ENCODE measurements at places on chromosomes 5 and 9. TPM values are rescaled to one million over a fixed set of nuclear protein-coding genes. Genes with fewer than 3 reads are reported as not detected.

Gene TAF11L5
- not detected for total RNA-seq

GRCh38 chr5:150734579-150735384 lies 24.0 kb downstream of the DCTN4 start:
- no peak for DNase-seq

GRCh38 chr5:145483212-145483611 lies 351.9 kb downstream of the PRELID2 start:
- DNase-seq, result no peak

- no peak for DNase-seq
Observed at GRCh38 chr5:133059621-133060020, 7.8 kb downstream of the HSPA4 start.

GRCh38 chr5:139052975-139053374 lies 145.2 kb downstream of the SIL1 start:
- DNase-seq, result no peak

Measured in occipital lobe (tissue), 3 donors.